ENCODE measurements at places on chromosomes 11 and 22.

GRCh38 chr11:102172127-102172848 is 62.0 kb downstream of the YAP1 start:
- DNase-seq, result no peak

DNA sequence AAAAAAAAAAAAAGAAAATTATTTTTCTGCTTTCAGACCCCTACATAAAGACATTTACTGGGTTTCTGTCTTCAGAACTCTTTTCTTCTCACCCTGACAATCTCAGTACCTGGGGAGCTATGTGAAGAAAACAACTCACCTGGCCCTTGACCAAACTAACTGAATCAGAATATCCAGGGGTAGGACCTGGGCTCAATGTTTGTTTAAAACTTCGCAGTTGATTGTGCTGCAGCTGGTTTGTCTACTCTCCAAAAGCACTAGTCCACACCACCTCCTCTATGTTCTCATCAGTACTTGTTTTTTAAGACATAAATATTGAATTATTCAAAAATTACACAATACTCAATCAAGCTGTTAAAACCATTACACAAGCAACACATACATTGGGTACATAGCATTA is 34.8 kb downstream of the EIF3F start:
- DNase-seq, result no peak

GRCh38 chr11:123344790-123345357 is 85.2 kb upstream of the GRAMD1B start:
- DNase-seq, result no peak

DNA sequence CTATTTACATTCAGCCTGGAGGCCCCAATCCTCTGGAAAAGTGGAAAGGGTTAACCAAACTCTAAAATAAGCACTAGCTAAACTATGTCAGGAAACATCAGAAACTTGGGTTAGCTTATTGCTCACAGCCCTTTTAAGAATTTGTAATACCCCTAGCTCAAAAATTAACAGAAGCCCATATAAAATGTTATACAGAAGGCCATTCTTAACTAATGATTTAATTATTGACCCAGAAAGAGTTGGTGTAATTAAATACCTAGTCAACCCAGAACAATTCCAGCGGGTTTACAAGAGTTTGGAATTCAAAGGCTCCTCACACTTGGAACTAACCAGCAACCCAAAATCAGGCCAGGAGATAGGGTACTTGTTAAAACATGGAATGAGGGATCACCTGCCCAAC is 88.8 kb downstream of the PIWIL4 start:
- DNase-seq, result no peak

DNA sequence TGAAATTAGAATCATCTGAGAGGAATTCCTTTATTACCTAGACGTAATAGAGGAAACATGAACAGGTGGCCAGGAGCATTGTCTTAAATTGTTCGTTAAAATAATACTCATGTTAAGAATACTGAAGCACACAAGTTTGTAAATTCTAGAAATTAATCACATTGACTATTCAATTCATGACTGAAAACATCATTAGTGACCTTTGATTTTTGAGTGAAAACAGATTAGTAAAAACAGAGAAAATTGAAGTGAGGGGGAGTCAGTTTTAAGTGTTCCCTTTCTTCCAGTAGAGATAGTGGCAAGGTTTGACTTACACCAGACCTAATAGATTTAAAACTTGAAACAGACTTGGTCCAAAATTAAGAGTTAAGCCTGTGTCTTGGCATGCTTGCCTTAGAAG is 1.4 kb downstream of the ZFP91 start:
- DNase-seq, result no peak

DNA sequence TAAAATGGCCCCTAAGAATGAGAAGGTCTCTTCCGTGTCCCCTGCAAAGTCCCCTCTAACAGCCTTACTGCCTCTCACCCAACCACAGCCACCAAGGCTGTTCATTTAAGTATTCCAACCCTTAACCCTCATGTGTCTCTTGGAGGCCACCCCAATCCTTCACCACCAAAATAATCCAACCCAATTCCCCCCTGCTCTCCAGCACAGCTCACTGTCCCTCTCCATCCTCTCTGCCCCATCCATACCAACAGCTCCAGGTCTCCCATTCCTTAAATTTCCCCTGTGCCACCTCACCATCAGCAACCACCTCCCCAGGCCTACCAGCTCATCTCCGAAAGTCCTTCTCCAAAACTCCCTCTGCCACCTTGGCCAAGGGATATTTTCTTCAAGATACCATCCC is 1.4 kb downstream of the FAM168A start:
- no peak for DNase-seq

GRCh38 chr11:1869427-1870325 is 16.8 kb downstream of the LSP1 start:
- DNase-seq, result no peak

GRCh38 chr11:130163346-130164220 is 4.0 kb downstream of the ST14 start:
- no peak for DNase-seq

DNA sequence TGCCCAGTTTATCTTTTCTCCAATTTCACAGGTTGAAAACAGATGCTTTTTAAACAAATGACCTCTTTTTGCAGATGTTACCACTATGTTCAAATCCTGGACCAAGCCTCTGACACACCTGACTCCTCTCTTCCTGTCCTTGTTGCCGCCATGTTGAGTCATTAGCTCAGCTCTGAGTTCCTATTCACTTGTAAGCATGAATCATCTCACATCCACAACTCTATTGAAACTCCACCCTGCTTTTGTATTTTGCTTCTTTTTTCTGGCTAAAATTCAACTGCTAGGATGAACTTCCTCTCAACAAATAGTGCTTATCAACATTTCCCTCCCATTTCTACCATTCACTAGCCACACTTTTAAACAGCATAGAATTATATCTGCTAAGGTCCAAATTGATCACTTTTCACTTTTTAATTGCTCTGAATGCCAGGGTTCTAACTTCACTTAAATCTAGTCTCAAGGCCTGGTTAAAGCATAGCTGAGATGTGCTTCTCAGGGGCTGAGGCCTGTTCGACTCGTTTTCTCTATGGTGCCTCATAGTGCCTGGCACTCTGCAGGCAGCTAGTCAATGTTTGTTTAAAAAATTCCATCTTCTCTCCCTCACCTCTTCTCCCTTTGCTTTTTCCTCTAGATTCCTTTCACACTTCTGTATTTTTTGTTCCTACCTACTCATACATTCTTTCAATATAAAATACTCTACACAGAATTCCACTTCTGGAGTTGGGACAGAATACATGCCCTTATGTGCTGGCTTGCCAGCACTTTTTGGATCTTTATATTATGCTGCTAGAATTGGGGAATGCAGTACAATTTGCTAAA is 3.9 kb downstream of the JOSD1 start:
- DNase-seq, result no peak

- DNase-seq, result no peak
Observed at GRCh38 chr22:18012531-18012930, 11.8 kb downstream of the MICAL3 start.

DNA sequence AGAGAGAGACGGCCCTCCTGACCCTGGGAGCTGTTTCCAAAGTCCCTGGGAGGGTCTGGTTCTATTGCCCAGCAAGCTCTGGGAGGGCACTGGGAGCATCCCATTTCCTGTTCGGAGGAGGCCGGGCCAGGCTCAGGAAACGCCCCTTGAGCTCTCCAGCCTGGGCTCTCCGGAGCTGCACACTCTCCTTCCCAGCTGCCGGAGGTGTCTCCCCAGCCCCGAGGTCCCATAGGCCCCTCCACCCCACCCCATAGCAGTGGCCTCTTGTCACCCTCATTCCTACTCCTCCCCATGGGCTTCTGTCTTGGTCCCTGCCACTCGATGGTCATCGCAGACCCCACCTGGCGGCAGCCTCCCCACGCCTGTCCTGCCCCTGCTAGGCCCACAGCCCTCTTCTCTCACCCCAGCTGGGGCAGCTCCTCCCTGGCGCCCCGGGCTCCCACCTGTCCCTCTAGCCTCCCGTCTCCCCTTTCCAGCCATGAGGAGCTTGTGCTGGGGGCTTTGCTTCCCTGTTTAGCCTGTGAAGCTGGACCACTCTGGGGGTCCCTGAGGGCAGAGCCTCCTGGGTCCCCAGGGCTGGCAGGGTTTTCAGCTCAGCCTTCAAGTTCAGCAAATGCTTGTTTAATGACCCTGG is 2.8 kb downstream of the TSPAN32 start:
- no peak for DNase-seq

GRCh38 chr22:22848364-22848866 is 39.2 kb upstream of the IGLL5 start:
- no peak for DNase-seq

DNA sequence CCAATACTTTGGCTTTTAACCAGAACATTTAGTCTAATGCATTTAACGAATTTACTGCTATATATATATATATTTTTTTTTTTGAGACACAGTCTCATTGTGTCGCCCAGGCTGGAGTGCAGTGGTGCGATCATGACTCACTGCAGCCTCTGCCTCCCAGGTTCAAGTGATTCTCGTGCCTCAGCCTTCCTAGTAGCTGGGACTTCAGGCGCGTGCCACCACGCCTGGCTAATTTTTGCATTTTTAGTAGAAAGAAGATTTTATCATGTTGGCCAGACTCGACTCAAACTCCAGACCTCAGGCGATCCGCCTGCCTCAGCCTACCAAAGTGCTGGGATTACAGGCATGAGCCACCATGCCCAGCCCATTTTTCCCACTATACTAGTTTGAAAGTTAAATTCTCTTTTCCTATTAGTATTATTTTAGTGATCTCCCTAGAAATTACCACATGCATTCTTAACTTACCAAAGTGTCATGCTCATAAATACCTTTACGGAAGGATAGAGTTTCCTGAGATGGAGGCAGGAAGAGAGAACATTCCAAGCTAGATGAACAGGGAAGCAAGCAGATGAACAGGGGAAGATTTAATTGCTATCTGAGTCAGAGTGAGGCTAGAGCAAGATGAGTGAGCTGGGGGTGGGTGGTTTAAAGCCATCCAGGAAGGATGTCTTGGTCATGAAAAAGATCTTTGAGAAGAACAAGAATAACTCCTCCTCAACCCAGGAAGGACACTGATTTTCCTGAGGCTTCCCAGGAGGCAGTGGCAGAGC is 4.4 kb upstream of the PGAP2 start:
- no peak for DNase-seq

GRCh38 chr11:35097814-35098455 is 41.0 kb upstream of the CD44 start:
- no peak for DNase-seq

DNA sequence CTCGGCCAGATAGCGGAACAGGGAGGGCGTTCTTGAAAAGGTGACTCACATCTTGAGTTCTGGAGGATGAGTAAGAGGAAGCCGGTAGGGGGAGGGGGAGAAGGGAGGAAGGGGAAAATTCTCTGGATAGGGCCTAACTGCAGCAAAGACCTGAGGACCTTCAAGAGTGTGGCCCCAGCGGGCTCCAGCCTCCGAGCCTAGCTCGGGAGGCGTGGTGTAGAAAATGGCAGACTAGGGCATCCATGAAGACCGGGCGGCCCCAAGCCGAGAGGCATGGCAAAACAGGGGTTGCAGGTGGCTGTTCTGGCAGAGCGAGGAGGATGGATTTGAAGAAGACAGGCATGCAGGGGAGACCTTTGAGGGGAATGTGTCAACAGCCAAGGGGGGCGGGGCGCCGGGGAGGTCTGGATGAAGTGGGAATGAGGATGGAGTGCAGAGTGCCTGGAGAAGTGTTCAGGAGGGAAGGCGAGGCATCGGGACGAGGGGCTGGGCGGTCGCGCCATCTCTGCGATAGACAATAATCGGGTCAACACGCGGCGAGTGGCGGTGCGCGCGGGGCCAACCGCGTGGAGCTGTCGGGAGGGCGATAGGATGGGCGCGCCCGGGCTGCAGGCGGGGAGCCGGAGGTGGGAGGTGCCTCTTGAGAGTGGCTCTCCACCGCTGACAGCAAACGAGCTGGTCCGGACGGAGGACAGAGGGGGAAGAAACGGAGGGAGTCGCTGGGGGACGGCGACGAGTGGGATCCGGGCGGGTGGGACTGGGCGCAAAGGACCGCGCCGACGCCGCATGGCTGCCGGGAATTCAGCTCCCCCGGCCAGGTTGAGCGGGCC is 40.0 kb upstream of the CREB3L1 start:
- no peak for DNase-seq

- no peak for DNase-seq
Observed at GRCh38 chr11:12546122-12546521, 128.1 kb upstream of the TEAD1 start.

DNA sequence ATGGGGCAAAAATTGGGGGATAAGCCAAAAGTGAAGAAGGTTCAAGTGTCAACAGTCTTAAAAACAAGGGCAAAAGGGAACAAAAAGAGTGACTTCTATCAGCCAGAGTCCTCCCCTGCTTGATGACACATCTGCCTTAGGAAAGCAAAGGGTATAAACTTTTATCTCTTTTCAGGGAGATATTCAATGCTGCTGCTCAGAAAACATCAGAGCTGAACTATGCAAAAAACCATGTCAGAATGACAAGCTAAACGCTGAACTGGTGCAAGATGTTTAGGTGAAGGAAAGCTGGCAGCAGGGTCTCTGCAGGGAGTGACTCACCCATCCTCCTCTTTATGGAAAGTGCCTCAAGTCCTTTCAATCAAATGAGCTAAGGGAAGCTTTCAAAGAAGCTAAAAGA is 24.7 kb downstream of the ALG9 start:
- no peak for DNase-seq

DNA sequence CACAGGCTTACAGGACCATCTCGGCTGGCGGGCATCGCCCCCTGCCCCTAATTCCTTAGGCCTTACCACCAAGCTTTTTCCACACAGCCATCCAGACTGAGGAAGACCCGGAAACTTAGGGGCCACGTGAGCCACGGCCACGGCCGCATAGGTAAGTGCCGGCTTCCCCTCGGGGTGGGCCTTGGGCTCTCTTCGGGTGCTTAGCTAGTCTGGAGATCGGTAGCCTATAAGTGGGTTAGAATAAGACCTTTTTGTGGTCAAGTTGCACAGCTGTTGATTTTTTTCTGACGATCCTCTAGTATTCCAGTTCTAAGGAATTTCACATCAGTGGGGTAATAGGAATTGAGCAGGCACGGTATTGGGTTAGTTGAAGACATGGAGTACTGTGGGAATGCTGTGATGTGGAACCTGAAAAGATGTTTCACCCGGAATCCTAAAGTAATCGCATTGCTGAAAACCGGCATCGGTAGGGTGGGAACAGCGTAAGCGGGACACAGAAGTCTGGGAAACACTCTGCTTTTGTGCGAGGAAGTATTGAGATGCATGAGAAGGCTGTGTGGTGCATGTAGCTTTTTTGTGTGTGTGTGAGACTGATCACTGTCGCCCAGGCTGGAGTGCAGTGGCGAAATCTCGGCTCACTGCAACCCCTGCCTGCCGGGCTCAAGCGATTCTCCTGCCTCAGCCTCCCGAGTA is 669 bp downstream of the RPL27A start:
- DNase-seq, result no peak

- DNase-seq, result no peak
Observed at GRCh38 chr22:19912271-19912999, 29.1 kb upstream of the COMT start.

DNA sequence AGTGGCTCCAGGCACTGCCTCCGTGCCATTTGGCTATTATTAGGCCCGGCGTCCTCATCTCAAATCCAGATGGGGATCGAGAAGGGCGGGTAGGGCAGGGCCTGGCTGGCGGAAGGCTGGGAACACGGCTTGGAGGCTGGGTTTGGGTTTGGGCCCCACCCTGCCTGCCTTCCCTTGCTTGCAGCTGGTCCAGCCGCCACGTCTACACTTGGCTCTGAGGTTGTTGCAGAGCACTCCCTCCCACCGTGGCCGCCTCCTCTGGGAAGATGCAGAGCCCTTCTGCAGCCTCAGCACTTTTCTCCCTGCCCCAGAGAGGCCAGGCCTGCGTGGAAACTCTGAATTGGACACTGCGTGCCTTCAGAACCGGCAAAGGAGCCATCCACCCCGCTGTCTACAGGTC is 5.2 kb upstream of the SMTN start:
- no peak for DNase-seq

GRCh38 chr22:28120691-28121592 is 201.9 kb upstream of the PITPNB start:
- no peak for DNase-seq

GRCh38 chr11:93198215-93198845 is 539 bp upstream of the SLC36A4 start:
- DNase-seq, result no peak

Data from cerebellar nuclear complex (tissue), 1 donor.